NCI-H69 (cell line): ENCODE measurements at places on chromosomes 6 and 20.

DNA sequence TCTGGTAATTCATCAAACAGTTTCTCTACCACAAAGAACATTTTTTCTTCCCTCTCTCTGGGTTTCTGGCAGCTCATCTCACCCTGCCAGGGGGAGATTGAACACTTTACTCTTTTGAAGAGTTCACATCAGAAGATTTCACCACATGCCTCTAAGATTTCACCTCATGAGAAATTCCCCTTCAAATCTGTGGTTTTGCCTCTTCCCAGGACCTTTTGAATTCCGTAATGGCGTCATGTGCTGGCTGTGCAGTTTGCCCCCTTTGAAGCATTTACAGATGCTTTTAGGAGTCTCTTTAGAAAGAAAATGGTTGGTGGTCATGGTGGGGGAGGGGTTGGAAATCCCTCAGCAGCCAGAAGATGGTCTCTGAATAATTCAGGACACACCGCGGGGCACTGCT is 486.1 kb downstream of the QKI start:
- no peak for DNase-seq

DNA sequence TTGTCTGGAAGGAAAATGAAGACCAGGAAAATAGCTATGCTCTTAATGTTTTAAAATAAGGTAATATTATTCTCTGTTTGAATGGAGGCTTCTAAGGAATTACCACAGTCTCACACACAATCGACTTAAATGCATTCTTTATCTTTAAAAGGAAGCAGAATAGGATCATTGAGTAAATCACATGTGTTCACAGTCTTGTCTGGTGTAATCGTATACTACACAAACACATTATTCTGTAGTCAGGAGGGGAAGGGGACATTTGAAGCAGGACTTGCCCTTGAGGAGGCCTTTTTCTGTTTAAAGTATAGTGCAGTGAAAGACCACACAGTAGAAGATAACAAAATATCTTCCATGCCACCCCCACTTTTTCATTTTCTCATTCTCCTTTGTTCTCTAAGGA is 20.6 kb upstream of the REV3L start:
- DNase-seq, result peak; percentile 73

- peak; percentile 91 for DNase-seq
Measured at GRCh38 chr20:35447082-35447789, 8.2 kb upstream of the CEP250 start.

GRCh38 chr20:137668-138490 is 4.5 kb upstream of the DEFB126 start:
- peak; percentile 57 for DNase-seq

- no peak for DNase-seq
Measured at GRCh38 chr6:169667716-169668115, 34.1 kb downstream of the WDR27 start.

DNA sequence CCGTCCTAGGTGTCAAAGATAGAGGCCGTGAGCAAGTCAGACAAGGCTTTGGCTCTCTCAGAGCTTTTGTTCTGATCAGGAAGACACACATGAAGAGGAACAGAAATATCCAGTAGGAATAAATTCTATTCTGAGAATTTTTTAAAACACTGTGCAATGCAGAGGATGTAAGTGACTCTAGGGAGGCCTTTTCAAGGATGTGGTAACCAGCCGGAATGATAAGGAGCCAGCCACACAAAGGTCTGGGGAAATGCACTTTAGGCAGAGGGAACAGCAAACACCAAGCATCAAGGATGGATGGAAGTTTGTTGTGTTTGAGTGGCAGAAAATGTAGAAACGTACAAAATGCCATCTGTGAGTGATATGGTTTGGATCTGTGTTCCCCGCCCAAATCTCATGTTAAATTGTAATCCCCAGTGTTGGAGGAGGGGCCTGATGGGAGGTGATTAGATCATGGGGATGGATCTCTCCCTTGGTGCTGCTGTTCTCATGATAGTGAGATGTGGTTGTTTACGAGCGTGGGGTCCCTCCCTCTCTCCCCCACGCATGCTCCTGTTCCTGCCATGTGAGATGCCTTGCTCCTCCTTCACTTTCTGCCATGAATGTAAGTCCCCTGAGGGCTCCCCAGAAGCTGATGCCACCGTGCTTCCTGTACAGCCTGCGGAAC is 93.6 kb upstream of the CDYL start:
- DNase-seq, result no peak

GRCh38 chr6:24596717-24597116 is 49.3 kb downstream of the KIAA0319 start:
- no peak for DNase-seq

GRCh38 chr20:23190557-23190956 is 104.4 kb upstream of the CD93 start:
- DNase-seq, result no peak

DNA sequence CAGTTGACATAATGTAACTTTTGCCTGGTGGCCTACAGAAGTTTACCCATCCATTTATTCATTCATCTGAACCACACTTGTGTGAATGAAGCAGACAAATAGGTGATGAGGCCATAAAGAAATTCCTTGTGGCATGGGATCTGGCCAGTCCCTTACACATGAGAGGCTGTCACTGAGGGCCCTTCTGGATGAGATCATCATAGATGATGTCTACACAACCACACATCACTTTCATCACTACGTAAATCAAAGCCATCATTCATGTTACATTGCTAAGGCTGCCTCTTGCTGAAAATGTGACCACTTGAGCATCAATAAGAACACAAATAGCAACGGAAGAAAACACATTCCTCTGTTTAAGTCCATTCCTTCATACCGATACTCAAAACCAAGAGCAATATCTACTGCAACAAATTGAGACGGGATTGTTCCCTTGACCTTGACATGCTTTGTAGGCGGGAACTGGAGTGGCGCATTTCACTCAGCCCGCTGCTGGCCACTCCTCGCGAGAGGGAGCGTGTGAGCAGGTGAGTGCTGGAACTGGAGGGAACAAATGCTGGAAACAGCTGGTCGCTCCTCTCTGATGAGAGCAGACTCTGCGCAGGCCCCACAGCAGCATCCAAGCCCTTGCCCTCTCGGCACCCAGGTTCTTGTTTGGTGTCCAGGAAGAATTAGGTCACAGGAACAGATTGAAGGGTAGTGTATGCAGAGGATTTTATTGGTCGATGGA is 49.3 kb downstream of the FAM50B start:
- no peak for DNase-seq

DNA sequence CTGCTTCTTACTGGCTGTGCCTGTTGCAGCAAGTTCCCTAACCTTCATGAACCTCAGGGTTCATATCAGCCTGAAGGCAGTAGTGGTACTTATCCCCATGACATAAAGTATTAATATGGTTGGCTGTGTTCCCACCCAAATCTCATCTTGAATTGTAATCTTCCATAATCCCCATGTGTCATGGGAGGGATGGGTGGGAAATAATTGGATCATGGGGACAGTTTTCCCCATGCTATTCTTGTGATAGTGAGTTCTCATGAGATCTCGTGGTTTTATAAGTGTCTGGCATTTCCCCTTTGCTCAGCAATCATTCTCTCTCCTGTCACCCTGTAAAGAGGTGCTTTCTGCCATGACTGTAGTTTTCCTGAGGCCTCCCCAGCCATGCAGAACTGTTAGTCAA is 61.8 kb downstream of the FAM229B start:
- DNase-seq, result no peak

GRCh38 chr6:9408402-9409117 is 973.2 kb upstream of the SLC35B3 start:
- peak; percentile 78 for DNase-seq

- DNase-seq, result peak; percentile 96
Measured at GRCh38 chr6:33958526-33959328, 154.9 kb upstream of the MLN start.

- DNase-seq, result peak; percentile 10
Measured at GRCh38 chr20:609371-609964, 641 bp downstream of the TCF15 start.

DNA sequence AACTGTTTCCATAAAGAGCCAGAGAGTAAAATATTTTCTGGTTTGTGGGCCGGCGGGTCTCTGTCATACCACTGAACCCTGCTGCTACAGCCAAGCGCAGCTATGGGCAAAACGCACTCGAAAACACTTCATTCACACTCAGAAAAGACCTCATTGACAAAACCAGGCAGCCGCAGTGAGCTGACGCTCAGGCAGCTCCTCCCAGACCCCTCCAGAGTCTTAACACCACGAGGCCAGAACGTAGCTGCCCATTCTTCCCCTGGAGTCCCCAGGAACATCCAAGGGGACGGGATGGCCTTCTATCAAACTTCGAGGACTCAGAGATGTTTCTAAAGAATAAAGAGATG is 35.6 kb upstream of the ZBP1 start:
- no peak for DNase-seq

- DNase-seq, result no peak
Measured at GRCh38 chr6:110329714-110330436, 28.3 kb downstream of the METTL24 start.

GRCh38 chr20:4159765-4160490 is 144.6 kb upstream of the RNF24 start:
- no peak for DNase-seq

DNA sequence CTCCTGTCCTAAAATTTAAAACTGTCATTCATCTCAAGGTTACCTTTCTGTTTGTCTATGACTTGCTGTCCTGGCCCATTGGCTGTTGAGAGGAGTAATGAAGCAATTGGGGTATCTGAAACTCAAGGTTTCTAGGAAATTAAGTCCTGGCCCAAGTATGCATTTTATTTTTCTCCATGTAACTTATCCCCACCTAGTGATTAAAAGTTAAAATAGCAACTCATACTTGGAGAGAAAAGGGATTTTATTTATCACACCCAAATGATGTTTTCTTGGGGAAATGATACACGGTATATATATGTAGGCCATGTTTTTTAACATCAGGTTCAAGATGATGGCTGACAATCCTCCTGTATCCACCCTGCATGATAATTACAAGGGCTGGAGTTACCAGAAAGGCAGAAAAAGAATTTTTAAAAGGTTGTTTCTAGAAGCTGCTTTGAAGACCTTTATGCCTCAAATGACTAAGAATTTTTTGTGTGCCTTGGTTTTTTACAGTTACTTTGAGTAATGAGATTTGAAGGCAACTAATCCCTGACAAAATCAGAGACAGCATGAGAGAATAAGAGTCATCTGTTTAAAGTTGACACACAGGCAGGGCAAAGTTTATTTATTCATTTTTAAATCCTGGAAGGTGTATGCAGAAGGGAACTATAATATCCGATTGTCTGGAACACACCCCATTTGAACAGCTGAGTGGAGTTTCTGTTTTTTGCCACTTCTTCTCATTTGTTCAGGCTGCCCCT is 28.9 kb upstream of the C6orf58 start:
- DNase-seq, result peak; percentile 10

- DNase-seq, result no peak
Measured at GRCh38 chr20:37389241-37389747, 43.4 kb downstream of the SRC start.

DNA sequence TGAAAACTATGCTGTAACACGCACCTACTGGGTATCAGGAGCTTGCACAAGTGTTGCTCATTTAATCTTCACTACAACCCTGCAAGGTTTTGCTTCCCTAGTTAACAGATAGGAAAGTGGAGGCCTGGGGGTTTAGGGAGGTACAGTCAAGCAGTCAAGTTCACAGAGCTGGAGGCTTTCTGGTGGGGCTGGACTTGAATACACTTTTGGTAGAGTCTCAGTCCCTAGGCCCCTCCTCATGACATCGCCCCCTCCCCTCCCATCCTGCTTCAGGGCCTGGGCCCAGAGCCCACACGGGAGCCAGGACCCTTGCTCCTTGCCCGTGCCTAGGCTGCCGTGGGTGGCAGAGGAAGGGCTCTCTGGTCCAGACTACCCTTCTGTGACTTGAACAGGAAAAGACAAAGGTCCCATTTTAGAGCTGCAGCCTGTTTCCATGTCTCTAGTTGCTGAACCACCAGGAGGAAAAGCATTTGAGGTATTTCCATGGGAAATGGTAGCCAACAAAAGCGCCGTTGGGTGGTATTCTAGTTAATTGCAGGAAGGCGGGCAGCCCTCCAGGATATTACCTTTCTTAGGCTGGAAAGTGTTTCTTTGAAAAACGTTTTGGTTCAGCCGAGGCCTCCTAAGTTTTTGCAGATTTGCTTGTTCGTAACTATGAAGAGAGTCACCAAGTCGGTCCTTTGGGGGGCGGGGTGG is 84.9 kb downstream of the CDC5L start:
- no peak for DNase-seq

GRCh38 chr6:39841923-39842322 is 49.7 kb downstream of the DAAM2 start:
- no peak for DNase-seq

- DNase-seq, result no peak
Measured at GRCh38 chr6:422433-423054, 31.0 kb downstream of the IRF4 start.

GRCh38 chr6:153790876-153791473 is 248.1 kb upstream of the OPRM1 start:
- peak; percentile 62 for DNase-seq

GRCh38 chr6:10014557-10014956 is 400.3 kb downstream of the TFAP2A start:
- DNase-seq, result peak; percentile 85

DNA sequence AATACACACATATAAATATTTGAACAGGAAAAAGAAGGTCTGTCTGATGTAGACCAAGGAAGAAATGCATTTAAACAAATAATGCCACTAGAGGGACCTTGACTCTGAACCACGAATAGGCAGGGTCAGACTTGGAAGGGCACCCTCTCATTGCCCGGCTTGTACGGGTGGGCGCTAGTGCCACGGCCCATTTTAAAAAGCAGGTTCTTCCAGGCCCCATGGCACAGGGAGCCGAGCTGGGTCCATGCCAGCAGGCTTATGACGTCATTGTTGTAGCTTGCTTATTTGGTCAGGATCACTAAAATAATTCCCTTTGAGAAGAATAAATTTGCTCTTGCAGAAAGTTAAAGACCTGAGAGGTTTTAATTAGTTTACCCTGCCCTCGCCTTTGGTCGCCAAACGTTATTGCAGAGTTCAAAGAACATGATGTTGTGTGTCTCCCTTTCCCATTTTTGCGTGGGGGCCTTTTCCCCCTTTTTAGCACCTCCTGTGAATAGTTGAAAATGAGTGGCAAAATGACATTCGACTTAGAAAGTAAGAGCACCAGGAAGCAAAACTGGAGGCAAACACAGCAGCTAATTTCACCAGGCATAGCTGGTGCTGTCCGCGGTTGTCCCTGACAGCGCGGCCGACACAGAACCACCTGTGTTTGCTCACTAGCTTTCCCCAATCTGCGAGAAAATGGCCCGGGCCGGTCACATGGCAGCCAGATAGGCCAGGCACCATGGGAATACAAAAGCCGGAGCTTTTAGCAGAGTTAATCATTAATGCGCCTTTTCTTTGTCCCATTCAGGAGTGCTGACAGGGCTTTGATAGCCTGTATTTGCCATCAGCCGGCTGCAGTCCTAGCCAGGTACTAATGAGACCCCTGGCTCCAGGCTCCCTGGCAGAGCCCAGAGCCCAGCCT is 93.8 kb downstream of the FOXA2 start:
- peak; percentile 98 for DNase-seq

DNA sequence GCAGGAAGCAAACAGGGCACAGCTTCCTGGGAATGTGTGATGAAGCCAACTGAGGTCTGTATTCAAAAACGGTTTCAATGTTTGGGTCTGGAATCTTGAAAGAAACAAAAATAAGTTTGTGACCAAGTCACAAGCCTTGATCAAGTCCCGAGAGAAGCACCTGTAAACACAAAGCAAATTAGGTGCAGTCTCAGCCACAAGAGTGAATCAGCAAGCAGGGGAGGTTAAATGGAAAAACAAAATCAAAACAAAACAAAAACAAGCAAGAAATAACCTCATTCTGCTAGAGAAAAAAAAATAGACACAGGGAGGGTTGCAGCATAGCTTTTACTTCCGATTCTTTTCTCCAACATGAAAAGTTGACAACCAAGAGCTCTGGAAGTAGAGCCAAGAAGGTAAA is 201.7 kb downstream of the CLIC5 start:
- no peak for DNase-seq

GRCh38 chr6:78942446-78942845 is 75.1 kb downstream of the IRAK1BP1 start:
- no peak for DNase-seq

GRCh38 chr6:110944681-110945151 is 13.8 kb upstream of the GTF3C6 start:
- peak; percentile 4 for DNase-seq
